Esophagus muscularis mucosa (tissue), 4 donors: ENCODE measurements at places on chromosomes 16 and 17. TPM values are rescaled to one million over a fixed set of nuclear protein-coding genes. Genes with fewer than 3 reads are reported as not detected.

Gene TTLL6
- total RNA-seq, result under 0.01 TPM

Gene KLHL36
- total RNA-seq, result 55.0 TPM

DNA sequence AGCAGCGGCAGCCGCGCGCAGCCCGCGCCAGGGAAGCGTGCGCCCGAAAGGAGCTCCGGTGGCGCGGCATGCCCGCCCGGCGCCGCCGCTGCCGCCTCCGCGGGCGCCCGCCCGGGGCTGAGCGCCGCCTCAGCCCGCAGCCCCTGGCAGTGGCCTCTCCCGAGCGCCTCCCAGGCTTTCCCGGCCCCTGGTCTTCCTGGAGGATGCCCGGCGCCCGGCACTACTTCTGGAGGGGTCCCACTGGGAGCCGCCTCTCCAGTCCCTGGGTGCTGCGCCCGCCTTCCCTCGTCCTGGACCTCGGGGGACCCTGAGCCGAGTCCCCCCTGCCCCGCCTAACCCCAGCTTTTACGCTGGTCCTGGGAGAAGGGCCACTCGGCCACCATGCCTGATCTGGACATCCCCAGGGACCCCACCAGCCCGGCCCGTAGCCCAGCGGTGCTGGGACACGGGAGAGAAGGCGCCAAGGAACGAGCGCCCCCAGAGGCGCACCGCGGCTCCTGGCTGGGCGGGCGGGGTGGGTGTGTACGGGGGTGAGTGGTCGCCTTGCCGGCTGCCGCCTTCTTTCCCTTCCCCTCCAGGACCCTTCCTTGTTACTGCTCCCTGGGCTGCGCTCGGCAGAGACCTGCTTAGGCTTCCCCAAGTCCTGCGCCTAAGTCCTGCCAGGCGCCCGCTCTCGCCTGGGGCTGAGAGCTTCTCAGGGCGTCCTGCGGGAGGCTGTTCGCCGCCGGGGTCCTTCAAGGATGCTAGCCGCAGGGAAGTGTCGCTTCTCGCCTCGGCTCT lies 704 bp downstream of the ASIC2 start:
- peak overlapping the region; percentile 40 for H3K4me3 ChIP-seq
- no peak for DNase-seq
- H3K27ac ChIP-seq, result no peak overlapping the region
- peaks cover 27% of the 10 kb centered on the region for H3K27me3 ChIP-seq

DNA sequence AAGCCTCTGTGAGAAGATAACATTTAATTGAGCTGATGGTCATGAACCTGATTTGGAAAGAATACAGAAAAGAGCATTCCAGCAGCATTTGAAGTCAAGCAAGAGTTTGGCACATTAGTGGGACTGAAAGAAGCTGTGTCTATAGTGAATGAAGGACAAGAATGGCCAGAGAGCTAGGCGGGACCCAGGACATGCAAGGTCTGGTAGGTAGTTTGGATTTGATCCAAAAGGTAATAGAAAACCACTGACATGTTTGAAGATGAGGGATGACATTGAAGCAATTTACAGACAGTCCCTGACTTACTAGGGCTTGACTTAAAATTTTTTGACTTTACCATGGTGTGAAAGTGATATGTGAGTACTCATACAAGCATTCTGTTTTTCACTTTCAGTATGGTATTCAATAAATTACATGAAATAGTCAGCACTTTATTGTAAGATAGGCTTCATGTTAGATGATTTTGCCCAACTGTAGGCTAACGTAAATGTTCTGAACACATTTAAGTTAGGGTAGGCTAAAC lies 7.6 kb downstream of the CYB5B start:
- H3K27me3 ChIP-seq, result no peaks in the 10 kb centered on the region
- H3K27ac ChIP-seq, result no peak overlapping the region
- peaks cover 11% of the 10 kb centered on the region for H3K4me1 ChIP-seq
- no peak for DNase-seq
- H3K36me3 ChIP-seq, result peaks cover 68% of the 10 kb centered on the region
